Stimulated activated CD4-positive, alpha-beta T cell treated with anti-CD3 and anti-CD28 coated beads, Interleukin-15, amount 100 ng/mL, for 48 hours (primary cell): ENCODE measurements at places on chromosomes 6 and 20.

- DNase-seq: no peak
These were observed 122.0 kb upstream of the NRSN1 start for GRCh38 chr6:24004062-24004461.

DNA sequence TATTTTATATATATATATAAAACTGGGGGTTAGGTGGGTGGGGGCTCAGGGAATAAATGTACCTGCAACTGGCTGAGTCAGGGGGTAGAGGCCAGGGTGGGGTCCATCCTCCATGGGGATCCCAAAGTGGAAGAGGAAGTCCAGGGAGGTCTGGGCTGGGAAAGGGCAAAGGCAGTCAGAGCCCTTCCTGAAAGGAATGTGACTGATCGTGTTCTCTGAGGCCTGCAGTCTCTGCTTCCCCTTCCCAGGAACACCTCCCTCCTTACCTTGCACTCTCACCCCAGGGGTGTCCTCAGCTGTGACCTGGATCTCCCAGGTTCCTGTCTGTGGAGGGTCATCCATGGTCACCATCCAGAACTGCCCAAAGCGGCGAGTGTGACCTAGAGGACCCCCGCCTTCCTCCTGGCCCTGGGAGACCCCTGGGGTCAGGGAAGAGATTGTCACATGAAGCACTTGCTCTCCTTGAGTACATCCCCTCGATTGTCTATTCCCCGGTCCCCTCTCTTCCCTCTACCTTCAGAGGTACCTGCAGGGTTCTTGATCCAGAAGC is 4.7 kb downstream of the SAPCD1 start:
- DNase-seq: no peak

- DNase-seq: no peak
These were observed 13.0 kb upstream of the RBM24 start for GRCh38 chr6:17268114-17268513.

DNA sequence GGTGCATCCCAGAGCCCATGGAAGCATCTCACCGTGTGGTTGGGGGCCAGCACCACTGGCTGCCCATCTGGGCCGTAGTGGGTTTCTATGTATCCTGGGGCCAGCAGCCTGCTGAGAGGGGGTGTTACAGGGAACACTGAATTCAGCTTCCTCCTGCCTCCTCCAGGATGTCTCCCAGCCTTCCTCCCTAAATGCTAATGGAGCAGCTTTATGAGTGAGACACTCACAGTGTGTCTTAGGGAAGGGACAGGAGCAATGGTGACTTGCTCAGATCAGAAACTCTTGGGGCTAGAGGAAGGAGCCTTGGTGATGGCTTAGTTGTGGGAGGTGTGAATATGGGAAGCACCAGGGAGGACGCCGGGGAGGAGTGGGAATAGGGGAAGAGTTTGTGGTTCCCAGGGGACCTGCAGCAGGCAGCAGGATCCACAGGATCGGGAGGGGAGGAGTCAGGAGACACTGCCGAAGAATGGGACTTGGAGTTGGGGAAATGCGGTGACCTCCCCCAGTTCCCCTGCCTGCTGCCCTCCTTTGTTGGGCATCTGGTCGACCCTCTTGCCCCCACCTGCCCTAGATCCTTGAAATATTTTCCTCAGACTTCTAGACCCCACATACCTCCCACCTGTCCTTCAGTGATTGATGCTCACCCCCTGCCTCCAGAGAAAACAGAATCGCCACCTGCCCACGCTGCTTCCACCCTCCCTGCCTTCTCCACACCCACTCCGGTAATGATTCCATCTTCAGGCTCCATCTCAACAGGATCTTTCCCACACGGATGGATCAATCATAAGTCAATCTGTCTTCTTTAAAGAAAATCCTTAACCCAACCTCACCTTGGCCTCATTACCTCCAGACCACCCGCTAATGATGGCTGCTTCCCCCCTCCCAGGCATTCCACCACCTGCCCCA is 6.6 kb downstream of the ADAM33 start:
- no peak for DNase-seq

DNA sequence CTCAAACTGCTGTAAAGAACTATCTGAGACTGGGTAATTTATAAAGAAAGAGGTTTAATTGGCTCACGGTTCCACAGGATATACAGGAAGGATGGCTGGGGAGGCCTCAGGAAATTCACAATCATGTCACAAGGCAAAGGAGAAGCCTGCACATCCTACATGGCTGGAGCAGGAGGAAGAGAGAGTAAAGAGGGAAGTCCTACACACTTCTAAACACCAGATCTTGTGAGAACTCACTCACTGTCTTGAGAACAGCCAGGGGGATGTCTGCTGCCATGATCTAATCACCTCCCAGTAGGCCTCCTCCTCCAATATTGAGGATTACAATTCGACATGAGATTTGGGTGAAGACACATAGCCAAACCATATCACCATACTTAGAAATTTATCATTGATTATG is 1307.0 kb upstream of the GJE1 start:
- DNase-seq: no peak

DNA sequence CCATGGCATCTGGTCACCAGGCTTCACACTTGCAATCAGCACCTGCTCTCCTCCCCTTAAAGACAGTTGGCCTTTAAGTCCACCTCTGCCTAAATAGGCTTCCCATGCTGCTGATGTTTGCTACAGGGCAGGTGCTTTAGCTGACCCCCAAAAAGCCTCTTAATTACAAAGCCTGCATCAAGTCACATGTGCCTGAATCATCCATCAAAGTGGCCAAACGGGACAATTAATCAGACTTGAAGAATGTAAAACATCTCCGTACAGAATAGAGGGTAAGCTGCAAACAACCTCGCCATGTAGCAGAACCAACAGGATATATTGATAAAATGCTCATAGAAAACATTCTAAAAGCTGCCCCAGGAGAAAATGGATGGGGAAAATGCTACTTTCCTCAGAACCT is 7.4 kb downstream of the LY86 start:
- DNase-seq: no peak

GRCh38 chr6:38975621-38976049 is 72.9 kb upstream of the GLP1R start:
- no peak for DNase-seq

- DNase-seq: peak; percentile 60
These were observed 13.5 kb upstream of the ZNF391 start for GRCh38 chr6:27374824-27375612.

- DNase-seq: no peak
These were observed 9.6 kb upstream of the CPNE5 start for GRCh38 chr6:36848658-36849441.

GRCh38 chr6:112289038-112289566 is 34.7 kb upstream of the LAMA4 start:
- no peak for DNase-seq

DNA sequence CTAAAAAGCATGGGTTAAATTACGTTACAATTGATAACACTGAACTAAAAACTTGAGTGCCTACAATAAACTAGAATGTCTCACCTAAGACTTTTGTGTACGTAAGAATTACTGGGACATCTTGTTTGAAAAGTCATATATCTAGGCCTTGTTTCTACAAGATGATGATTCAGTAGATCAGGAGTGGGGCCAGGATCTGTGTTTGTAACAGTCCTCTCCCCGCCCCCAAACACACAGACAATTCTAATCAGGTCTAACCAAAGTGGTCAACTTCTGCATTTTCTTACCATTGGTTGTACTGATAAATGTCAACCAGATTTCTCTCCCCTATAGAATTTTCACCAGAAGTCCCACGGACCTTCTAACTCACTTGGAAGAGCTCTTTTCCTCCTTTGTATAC is 56.9 kb downstream of the RAMACL start:
- DNase-seq: no peak

- no peak for DNase-seq
These were observed 36.0 kb downstream of the ARFGEF2 start for GRCh38 chr20:48957533-48957932.

GRCh38 chr6:157104803-157105202 is 218.5 kb downstream of the TMEM242 start:
- no peak for DNase-seq

DNA sequence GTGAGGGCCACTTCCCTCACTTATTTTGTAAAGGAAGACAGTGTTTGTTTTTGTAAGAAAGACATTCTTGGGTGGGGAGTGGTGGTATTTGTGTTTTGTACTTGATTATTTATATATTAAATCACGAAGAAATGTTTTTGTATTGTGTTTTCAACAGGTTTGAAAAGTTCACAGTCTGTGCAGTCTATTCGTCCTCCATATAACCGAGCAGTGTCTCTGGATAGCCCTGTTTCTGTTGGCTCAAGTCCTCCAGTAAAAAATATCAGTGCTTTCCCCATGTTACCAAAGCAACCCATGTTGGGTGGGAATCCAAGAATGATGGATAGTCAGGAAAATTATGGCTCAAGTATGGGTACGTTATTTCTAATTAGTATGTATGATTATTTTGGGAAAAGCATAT is 137.2 kb downstream of the NCOA3 start:
- no peak for DNase-seq

- DNase-seq: peak; percentile 94
These were observed at the start of gene TNFAIP3 for GRCh38 chr6:137866914-137867684. TNFAIP3 (plus strand) TSS chr6:137867259; CDS start chr6:137871228, 3,969 bp downstream.

- DNase-seq: no peak
These were observed 141.6 kb downstream of the DHX35 start for GRCh38 chr20:39103732-39104131.

- no peak for DNase-seq
These were observed 47.1 kb downstream of the SCAND1 start for GRCh38 chr20:35907017-35907701.

DNA sequence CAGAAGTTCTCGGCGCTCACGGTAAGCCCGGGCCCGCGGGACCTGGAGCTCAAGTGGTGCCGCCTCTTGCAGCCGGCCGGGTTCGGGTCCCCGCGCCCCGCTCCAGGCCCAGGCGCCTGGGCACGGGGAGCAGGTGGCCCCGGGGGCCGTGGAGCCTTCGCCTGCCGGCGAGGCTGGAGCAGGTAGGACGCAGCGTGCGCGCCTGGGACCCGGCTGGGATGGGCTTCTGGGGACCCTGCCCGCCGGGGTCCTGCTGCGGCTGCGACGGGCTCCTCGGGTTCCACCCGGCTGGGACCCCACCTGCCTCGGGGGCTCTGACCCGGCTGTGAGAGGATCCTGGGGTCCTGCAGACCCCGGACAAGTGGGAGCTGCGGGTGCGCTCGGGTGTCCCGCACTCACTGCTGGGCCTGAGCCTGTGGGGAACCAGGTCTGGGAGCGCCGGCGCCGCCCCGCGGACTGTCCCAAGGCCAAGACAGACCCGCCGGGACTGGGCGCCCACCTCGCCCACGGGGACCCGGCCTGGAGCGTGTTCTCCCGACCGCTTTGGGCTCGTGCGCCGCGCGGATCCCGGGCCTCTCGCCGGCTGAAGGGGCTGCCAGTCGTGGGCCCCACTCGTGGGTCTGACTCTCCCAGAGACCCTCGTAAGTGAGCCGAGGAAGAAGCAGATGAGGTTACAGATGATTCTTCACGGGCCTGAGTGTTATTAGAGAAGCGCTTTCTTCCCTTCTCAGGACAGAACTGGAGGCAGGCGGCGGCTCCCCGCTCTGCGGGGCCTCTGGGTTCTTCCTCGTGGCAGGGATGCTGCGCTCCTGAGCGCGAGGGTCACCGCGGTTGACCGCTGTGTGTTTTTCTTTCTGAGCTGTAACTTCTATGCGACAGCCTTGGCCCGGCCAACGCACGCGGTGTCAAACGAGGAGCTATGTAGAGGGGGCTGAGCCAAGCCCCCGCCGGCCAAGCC is 729 bp downstream of the SMOC2 start:
- DNase-seq: no peak

- no peak for DNase-seq
These were observed 589.4 kb downstream of the RFPL4B start for GRCh38 chr6:112936504-112936903.

- peak; percentile 27 for DNase-seq
These were observed 44.0 kb upstream of the ZBTB24 start for GRCh38 chr6:109526905-109527628.

- DNase-seq: no peak
These were observed 1.5 kb downstream of the CD2AP start for GRCh38 chr6:47479140-47479508.

- no peak for DNase-seq
These were observed 142.3 kb upstream of the TENT5A start for GRCh38 chr6:81894788-81895271.

DNA sequence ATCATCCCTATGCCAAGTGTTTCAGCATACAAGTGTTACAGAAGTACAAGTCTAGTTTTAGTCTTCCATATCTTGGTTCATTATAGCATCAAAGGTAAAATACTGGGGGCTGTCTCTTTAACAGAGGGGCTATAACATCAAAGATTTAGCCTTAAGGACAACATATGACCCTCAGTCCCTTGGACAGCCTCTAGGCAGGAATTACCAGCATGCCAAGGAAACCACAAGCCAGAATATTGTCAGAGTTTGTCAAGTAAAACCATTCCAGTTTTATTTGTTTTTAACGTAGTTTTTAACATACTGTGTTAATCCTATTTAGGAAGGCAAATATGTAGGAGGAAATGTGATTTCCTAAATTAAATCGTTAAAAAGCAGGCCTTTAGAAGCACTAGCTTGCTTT is 18.6 kb downstream of the ZKSCAN8 start:
- DNase-seq: no peak

DNA sequence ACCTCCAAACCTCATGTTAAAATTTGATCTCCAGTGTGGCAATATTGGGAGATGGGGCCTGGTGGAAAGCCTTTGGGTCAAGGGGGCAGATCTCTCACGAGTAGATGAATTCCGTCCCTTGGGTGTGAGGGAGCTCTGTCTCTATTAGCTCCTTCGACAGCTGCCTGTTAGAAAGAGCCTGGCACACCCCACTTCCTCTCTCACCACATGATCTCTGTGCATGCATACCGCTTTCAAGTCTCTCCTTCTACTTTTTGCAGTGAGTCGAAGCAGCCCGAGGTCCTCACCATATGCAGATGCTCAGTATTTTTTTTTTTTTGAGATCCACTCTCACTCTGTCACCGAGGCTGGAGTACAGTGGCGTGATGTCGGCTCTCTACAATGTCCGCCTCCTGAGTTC is 176.9 kb downstream of the SYNDIG1 start:
- no peak for DNase-seq

DNA sequence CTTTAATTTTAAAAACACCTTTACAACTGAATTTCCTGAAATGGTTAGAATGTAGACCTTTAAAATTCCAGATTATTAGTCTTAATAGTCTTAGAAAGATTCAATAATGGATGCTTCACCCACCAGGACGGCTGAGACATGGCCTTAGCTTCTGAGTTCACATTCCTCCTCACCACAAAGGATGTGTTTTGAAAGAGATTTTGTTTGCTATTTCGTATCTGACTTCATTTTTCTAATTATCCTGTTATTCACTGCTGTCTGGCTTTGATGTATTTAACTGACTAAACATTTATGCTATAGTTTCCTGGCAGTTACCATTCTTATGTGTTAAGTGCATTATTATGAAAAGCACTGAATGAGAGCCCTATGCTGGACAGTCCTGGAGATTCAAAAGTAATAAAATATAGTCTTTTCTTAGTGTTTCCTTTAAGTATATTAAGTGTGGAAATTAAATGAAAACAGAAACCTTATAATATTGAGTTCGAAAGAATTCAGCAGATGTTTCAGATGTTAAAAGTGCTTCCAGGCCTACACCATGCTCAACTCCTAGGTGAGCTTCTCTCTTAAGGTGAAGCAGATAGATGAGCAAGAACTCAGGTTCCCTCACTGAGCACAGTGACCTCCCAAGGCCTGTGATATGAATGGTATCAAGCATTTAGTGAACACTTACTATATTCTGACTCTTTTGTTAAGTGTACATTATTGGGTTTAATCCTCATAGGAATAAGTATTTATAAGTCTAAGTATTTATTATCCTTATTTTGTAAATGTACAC is 40.3 kb downstream of the MAP3K4 start:
- no peak for DNase-seq
